ENCODE measurements at places on chromosomes 1 and 21.
A peak's percentile ranks its signal among the peaks of the same experiment; 100 is the strongest.

DNA sequence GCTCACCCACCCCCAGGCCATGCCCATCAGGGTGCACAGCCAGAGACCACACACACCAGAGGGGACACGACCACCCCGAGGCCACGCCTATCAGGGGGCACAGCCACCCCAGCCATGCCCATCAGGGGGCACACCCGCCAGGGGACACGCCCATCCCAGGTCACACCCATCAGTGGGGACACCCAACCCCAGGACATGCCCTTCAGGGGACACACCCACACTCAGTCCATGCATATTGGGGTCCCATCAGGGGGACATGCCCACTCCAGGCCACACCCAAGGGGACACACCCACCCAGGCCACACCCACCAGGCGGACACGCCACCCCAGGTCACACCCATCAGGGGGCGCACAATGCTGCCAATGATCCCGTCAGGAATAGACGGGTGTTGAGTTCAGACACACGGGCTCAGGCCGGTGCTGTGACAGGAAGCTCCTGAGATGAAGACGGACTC lies 20.7 kb downstream of the MCM3AP start:
- DNase-seq: no peak

GRCh38 chr1:115655306-115655663 lies 13.5 kb downstream of the VANGL1 start:
- no peak for DNase-seq

- no peak for DNase-seq
Measured at GRCh38 chr1:54537611-54538010, 10.4 kb upstream of the ACOT11 start.

DNA sequence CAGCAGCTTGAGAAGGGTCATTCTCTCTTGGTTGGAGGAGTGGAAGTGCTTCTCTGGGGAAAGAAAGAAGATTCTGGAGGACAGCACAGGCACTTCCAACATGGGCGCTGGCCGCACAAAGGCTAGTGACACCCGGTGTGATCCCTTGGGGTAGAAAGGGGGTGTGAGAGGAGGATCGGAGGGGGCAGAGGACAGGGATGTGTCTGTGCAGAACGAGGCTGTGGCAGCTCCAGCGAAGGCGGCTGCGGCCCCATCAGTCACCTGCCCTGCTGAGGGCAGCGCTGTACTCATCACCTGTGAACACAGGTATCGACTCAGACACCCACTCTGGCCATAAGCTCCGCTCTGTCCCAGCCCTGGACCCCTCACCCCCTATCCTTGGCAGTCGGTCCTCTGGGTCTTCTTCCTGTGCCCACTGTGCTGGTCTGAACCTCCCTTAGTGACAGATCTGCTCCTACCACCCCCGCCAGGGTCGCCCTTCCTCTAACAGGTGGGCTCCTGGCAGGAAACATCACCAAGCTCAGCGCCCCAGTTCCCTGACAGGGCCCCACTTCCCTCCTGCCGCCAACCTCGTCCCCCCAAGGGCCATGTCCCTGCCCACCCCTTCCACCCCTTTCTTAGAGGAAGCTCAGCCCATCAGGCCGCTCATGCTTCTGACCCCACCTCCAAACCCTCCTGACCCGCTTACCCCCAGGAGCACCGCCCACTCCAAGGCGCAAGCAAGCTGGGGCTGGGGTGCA lies 20.1 kb downstream of the TP73 start:
- no peak for DNase-seq

- no peak for DNase-seq
Measured at GRCh38 chr1:160009801-160010200, 22.0 kb downstream of the PIGM start.

DNA sequence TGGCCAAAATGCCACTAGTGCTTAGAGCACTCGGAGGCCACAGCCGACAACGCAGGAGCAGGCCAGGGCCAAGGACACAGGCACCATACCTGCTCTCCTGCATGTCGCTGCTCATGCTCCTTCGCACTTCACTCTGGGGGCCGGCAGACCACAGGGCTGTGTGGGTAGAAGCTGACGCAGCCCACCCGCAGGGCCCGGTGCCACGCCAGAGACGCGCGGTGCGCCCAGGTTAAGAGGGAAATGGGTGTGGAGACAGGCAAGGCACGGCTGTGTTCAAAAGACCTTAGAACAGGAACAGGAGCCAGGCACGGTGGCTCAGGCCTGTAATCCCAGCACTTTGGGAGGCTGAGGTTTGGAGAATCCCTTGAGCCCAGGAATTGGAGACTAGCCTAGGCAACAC lies 13.6 kb upstream of the PRDM15 start:
- DNase-seq: no peak

GRCh38 chr21:44255511-44255981 lies 6.2 kb downstream of the DNMT3L start:
- no peak for DNase-seq

DNA sequence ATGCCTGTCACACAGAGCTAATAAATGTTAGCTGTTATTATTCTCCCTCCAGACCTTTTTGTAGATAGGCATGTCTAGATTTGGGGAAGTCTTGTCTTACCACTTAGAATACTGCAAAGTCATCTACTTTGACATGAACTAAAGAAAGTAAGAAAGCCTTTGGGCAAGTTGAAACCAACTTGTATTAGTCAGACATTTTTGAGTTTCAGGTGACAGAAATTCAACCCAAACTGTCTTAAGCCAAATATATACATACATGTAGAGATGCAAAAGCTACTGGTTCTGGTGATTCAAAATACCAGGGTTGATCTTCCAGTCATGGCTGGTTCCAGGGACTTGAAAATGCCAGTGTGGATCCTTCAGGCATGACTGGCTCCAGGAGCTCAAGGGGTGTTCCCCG lies 276.8 kb upstream of the TMEM51 start:
- no peak for DNase-seq

DNA sequence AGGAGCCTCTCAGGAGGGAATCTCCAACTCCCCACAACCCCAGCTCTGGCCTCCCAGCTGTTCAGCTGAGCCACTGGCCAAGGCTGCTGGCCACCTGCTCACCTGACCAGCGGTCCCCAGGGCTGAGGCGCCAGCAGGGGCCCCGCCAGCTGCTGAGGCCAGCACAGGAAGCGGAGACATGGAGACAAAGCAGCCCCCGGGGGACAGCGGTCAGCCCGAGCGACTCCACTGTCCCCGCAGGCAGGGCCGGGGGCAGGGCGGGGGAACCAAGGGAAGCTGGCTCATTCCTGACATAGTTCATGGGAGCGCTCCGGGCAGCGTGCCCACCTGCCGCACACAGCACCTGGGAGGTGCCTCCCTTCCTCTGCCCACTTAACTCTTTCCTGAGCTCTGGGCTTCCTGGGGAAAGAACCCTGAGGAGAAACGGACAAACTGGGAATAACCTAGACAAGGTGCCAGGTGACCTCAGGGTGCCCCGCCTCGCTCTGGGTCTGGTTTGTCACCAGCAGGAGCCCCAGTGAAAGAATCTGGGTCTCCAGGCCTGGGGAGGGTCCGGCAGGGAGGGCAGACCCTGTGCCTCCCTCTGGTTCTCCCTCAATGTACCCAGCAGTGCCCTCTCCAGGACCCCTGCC lies 10.7 kb downstream of the EPHA2 start:
- no peak for DNase-seq

GRCh38 chr1:222769181-222769580 lies 32.2 kb downstream of the FAM177B start:
- DNase-seq: peak; percentile 20

- no peak for DNase-seq
Measured at GRCh38 chr1:179831225-179831624, 46.4 kb downstream of the TOR1AIP2 start.

DNA sequence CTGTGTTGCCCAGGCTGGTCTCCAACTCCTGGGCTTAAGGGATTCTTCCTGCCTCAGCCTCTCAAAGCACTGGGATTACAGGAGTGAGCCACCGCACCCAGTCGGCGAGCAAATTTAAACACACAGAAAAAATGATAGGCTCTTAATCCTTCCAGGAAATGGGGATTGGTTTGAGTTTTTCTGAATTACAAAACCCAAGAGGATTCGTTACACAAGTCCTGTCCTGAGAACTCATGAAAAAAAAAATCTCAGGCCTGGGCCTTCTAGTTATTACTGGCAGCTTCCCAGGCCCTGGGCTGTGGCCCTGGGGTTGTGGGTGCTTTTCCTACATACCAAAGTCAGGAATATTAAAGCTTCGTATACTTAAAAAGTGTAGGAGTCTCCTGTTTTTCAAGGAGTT lies 6.3 kb upstream of the IFNGR2 start:
- DNase-seq: no peak

DNA sequence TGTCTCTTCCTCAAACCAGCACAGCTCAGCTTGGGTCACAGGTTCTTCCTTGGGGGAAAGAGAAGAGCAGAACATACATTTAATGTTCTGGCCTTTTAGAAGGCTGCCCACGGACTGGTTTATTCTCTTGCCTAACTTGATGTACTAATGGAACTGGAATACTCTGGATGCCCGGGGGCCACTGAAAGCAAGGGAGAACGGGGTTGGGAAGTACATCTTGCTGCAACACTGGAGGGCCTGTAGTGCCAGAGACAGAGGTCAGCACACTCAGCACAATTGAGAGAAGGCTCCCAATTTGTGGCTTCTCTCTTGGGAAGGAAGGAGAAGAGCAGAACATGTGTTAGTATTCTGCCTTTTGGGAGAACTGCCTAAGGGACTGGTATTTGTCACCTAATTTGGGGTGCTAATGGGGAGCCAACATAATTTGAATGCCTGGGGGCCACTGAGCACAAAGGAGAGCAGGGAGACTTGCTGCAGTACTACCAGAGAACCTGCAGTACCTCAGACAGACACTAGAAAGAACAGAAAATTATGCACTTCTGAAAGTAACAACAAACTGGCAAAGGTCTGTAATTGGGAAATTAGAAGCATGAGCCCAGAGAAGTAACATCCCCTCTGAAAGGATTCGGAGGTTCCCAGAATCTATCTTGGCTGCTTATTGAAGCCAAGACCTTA lies 14.1 kb downstream of the ZNF691 start:
- no peak for DNase-seq

- DNase-seq: no peak
Measured at GRCh38 chr1:86779308-86780191, 75.2 kb downstream of the SH3GLB1 start.
